ENCODE measurements at places on chromosomes 7 and 10. TPM values are rescaled to one million over a fixed set of nuclear protein-coding genes. Genes with fewer than 3 reads are reported as not detected.

GRCh38 chr10:130495116-130495862 is 359.1 kb downstream of the GLRX3 start:
- no peak for DNase-seq

DNA sequence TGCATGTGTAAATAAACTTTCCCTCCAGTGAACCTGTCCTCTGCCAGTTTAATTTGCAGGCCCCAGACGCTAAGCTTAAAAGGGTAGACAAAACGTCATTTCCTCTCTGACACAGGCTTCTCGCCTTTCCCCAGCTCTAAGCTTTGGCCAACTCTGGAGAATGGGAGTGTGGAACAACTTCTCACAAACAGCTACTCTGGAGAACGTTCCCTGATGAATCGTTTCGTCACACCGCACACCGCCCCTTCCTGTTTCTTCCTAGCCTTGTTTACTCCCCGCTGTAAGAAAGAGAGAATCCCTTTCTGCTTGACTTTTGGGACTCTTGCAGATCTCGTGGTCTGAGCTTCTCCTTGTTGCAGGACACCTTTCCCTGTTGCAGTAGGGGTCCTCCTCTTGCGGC is 564.2 kb downstream of the TCERG1L start:
- no peak for DNase-seq

- DNase-seq, result peak; percentile 50
These were observed 101.5 kb upstream of the DIP2C start for GRCh38 chr10:790821-791551.

DNA sequence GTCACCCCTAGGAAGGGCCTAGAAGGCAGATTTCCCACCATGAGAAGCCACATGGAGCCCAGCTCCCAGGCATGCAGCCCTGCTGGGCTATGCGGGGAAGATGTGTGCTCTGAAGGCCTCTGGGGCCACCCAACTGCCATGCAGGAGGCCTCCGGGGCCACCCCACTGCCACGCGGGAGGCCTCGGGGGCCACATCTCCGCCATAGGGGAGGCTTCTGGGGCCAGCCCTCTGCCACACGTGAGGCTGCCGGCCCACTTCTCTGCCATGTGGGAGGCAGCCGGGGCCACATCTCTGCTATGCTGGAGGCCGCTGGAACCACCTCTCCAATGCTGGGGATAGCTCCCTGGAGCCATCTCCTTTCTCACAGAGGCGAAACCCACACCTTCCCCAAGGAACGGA is 451.8 kb downstream of the DNAJB6 start:
- no peak for DNase-seq

- DNase-seq, result no peak
These were observed 166.5 kb downstream of the TFEC start for GRCh38 chr7:115864082-115864481.

GRCh38 chr7:144775749-144776148 is 60.1 kb downstream of the TPK1 start:
- DNase-seq, result no peak

Gene FAM3C
- total RNA-seq, result 69.6 TPM

Gene MYO3A
- total RNA-seq, result not detected

Gene CDC14C
- not detected for total RNA-seq
